CD4-positive, alpha-beta T cell (primary cell): ENCODE measurements at places on chromosomes 12 and 14. TPM values are rescaled to one million over a fixed set of nuclear protein-coding genes. Genes with fewer than 3 reads are reported as not detected.

- DNase-seq, result no peak
Measured at GRCh38 chr12:106039242-106039641, 99.5 kb downstream of the NUAK1 start.

The PDE3A gene
- not detected for total RNA-seq

GRCh38 chr12:88413646-88414045 lies 166.6 kb downstream of the KITLG start:
- no peak for DNase-seq

DNA sequence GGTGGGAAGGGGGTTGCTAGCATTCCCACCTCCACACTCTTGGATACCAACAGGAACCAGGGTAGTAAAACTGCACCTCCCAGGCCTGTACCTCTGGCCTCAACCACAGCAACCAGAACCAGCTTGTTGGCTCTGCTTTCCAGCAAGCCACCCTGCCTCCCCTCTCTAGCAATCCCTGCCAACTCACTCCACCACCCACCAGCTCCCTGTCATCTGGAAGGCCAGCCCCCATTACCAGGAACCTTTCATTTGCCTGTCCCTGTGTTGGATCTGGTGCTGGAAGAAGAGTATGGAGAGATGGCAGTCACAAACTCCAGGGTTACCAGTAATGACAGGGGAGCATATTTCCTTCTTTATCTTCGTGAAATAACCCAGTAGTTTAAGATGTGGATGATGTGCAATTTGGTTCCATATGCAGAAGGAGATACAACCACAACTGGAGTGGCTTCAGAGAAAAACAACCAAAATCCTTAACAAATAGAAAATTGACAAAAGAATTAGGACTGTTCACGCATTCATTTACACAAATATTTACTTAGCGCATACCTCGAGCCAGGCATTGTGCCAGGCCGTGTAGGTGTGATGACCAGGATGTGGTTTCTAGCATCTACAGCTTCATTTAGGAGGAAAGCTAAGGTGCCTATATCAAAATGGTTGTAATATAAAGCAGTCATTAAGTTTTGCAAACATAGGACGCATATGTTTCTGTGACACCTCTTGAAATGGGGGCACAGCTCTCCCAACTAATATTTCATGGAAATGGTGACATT lies 3.4 kb downstream of the B4GALNT3 start:
- DNase-seq, result peak; percentile 41

- DNase-seq, result no peak
Measured at GRCh38 chr14:55605793-55606192, 25.8 kb downstream of the KTN1 start.

GRCh38 chr12:27566626-27567025 lies 42.6 kb downstream of the PPFIBP1 start:
- DNase-seq, result no peak

GRCh38 chr14:98769326-98769725 lies 502.7 kb downstream of the BCL11B start:
- DNase-seq, result no peak
